T-helper 2 cell (primary cell): ENCODE measurements at places on chromosomes 4 and X.

DNA sequence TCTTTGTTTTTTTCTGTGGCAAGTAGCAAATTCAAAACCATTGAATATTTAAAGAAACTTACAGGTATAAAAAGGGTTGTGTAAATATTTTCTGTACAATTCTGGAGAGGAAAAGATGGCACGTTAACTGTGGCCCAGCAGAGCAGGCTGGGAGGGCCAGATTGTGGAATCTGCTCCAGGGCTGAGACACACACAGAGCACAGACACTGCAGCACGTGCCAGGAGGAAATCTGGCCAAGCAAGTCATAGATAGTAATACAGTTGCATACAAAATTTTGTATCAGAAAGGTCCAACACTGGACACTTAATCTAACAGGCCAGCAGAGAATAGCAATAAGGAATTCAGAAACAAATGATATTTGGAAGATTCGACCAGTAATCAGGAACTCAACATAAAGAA lies 763.7 kb downstream of the PDHA2 start:
- no peak for DNase-seq

- DNase-seq: no peak
Measured at GRCh38 chr4:169818063-169818679, 60.4 kb upstream of the HPF1 start.

DNA sequence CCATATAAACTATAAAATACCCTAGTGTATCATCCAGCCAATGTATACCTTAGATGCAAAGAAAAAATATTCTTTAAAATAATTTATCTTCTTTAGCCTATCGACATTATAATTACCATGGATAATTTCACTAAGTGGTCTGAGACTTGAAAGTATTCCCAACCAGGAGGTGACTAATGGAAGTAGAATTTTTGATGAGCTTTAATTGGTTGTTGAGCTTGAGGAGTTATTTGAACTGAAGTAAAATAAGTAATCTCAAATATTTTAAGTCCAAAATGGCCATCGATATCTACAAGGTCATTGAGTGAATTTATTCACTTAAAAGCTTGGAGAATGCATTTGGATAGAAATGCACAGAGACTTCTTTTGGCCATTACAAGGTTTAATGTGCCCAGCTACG lies 436.2 kb downstream of the TLL1 start:
- DNase-seq: no peak

- no peak for DNase-seq
Measured at GRCh38 chr4:52299120-52299519, 248.0 kb downstream of the SPATA18 start.
